ENCODE measurements at places on chromosomes 12 and 14.
A peak's percentile ranks its signal among the peaks of the same experiment; 100 is the strongest.

DNA sequence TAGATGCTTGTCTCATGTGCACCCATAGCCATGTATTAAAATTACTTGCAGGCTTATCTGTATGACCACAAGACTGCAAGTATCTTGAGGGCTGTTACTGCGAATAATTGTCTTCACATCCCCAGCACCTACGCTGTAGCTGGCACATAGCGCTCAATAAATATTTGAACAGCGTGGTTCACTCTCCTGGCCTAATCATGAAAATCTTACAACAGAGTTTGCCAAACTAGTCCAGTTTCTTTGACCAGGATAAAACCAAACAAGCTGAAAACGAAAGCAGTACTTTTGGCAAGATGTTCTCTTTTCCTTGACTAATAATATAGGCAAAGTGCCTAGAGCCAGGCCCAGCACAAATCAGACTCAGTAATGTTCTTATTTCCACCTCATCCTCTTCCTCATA lies 106.7 kb downstream of the RPS29 start:
- no peak for DNase-seq

GRCh38 chr12:7302266-7302986 lies 1.4 kb upstream of the ACSM4 start:
- DNase-seq, result no peak

- no peak for DNase-seq
Observed at GRCh38 chr12:50016501-50017475, 8.5 kb downstream of the RACGAP1 start.

- DNase-seq, result no peak
Observed at GRCh38 chr14:97250931-97251330, 453.7 kb downstream of the VRK1 start.

GRCh38 chr12:11542599-11542998 lies 106.9 kb upstream of the ETV6 start:
- no peak for DNase-seq

- DNase-seq, result no peak
Observed at GRCh38 chr12:2387103-2387834, 334.5 kb downstream of the CACNA1C start.

DNA sequence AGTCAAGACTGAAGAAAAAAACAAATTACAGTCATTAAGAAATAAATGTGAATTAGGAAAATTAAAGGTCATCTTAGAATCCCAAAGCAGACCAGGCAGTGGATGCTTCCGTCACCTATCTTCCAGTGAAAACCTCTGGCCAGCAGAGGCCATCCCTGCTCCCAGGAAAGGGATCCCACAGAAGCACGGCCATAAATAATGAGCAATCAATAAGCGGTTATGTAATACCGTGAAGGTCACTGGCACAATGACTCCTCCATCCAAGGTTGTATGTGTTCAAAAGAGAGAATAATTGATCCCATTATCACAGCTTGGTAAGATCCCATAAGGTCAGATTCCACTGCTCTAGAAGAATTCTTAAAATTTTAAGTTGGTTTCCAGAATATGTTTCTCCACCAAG lies 85.7 kb downstream of the PPP2R5E start:
- DNase-seq, result no peak

DNA sequence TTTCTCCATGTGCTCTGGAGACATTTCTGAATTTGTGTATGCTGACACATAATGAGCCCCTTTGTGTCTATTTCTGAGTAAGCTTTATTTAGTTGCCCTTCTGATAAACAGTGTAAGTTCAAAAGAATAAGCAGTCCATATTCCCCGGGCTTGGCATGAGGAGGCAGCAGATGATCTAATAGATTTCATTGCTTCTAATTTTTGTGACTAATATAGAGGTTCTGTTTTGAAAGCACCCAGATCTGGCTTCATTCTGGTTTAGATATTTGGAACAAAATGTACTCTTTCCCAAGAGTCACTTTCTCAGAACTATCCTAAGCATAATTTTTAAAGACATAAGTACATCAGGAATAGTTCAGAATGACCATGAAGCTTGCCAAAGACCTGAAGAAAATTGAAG lies 290.9 kb downstream of the BTG1 start:
- DNase-seq, result no peak

DNA sequence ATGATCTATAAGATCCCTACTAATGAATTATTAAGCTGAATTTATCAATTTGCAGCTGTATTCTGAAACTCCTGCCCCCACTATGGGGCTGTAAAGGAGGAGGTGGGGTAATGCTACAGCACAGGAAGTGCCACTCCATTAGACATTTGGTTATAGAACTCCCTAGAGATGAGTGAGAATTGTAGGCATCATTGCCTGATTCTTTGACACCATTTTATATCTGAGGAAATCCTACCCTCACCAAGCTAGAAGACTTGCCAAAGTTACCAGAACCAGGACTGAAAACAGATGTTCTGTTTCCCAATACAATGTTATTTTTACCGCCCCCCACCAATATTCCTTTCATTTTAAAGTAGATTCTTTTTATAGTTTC lies 182.4 kb downstream of the EGLN3 start:
- no peak for DNase-seq

GRCh38 chr12:83114966-83115365 lies 428.3 kb downstream of the TMTC2 start:
- no peak for DNase-seq

DNA sequence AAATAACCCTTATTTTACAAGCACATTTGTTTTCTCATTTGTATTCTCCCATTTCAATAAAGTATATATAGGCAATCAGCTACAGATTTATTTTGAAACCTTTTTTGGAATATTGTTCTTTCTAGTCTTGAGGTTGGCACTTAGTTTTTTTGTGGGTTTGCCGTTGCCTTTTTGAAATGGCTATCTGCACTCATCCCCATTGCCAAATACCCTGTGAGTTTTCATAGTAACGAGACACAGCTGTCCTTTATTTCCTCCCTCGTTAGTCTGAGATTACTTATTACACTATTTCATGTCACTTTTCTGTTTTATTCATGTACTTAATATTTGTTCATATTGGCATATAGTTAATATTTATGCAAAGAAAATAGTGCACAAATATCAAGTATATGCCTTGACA lies 1104.0 kb downstream of the SLC6A15 start:
- DNase-seq, result no peak

DNA sequence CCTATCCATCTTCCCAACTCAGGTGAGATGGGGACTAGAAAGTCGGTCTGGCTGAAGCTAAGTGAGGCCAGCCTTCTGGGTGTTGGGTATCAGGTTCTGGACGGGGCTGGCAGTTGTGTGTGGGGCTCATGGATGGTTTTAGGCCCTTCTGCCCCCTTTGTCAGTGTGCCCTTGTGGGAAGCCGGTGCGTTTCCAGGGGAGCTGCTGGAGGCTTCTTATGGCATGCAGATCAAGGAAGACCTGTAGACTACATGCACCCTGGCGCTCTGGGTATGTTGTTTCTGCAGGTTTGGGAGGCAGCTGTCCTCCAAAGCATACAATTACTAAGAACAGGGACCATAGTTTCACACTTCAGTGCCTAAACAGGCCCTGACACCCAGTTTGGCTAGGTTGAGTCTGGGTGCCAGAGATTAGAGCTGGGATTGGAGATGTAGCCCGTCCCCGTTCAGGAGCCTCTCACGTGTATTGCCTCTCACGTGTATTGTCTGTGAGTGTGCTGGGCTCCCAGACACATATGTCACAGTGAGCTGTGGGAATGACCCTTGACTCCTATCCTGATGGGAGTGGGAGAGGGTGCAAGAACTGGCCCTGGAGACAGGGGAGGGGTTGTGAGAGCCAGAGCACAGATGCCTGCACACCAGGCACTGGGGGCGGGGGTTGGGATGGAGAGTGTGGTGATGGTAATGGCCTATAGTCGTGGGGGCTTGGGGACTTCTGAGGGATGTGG lies 84.4 kb downstream of the SLC25A47 start:
- no peak for DNase-seq

DNA sequence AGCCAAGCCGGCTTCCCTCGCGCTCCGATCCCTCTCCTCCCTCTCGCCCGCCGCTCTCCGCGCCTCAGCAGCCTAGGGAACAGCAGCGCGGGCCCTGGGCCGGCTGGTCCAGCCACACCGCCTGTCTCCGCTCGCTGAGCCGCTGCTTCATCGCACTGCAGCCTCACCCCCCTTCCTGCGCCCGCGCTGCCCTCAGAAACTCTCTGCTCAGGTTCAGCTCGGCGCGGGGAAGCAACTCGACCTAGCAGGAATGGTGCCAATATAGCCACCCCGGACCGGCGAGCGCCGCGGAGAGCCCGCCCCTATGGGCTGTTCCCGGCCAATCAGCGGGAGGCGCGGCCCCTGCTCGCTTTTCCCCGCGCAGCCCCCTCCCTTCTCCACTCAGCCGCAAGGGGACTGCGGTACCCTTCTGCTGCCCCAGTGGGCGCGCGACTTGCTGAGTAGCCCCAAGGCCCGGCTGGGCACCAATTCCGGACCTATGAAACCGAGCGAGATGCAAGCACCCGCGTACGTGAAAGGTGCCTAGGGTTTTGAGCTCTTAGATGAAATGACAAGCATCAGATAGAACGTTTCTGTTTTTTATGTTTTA lies at the start of gene ADAMTS20:
Gene ADAMTS20, minus strand, starts transcription at position 233 of the 589 bp plus-strand sequence. CDS start 282 bp downstream, outside the sequence.
- no peak for DNase-seq

DNA sequence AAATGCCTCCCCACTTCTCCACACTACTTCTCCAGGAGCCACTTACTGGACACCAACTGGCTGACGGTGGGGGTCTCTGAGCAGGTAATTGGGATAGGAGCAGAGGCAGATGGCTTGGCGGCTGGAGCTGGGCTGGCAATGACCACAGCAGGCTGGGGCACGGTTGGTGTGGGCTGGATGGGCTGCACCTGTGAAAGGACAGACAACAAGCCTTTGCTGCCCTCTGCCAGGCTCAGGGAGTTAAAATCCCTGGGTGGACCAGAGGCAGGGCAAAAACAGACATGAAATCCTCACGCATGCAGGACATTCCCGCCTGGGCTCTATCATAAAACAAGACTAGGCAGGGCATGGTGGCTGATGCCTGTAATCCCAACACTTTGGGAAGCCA lies 19.3 kb upstream of the TFCP2 start:
- DNase-seq, result no peak

- DNase-seq, result no peak
Observed at GRCh38 chr14:91010153-91010533, 50.3 kb downstream of the RPS6KA5 start.

DNA sequence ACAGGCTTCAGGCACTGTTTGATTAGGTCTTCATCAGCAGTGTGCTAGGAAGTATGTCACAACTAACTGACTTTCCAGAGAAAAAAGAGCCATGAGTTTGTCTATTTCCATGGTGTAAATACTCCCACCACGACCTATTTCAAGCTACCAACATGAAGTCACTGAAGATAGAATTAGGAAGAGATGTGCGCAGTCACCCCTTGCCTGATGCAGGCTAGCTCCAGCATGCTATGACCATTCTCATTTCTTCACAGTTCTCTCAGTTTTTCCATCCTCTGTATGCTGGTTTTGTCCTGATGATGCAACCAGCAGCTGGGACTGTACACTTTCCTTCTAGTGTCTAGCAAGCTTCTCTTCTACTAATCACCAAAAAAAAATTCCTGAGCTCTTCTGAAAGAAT lies 191.6 kb upstream of the NUDT4 start:
- no peak for DNase-seq

GRCh38 chr12:47303207-47303606 lies 223.4 kb upstream of the AMIGO2 start:
- DNase-seq, result no peak

DNA sequence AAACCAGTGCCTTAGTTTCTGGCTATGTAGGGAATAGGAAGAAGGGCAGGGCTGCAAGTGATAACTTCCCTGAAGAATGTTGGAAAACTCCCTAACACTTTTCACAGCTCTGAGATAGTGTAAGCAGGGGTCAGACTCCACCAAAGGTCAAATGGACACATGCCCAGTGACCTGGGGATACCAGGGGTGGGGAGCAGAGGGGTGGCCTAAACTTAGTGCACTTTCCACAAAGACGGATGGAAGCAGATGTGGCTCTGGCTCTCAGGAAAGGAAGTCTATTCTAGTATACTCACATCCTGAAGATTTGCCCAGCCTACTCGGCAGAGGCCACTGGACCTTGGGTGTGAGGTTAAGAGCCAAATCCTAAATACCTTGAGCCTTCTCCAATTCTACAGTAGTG lies 285.8 kb downstream of the NUAK1 start:
- no peak for DNase-seq

DNA sequence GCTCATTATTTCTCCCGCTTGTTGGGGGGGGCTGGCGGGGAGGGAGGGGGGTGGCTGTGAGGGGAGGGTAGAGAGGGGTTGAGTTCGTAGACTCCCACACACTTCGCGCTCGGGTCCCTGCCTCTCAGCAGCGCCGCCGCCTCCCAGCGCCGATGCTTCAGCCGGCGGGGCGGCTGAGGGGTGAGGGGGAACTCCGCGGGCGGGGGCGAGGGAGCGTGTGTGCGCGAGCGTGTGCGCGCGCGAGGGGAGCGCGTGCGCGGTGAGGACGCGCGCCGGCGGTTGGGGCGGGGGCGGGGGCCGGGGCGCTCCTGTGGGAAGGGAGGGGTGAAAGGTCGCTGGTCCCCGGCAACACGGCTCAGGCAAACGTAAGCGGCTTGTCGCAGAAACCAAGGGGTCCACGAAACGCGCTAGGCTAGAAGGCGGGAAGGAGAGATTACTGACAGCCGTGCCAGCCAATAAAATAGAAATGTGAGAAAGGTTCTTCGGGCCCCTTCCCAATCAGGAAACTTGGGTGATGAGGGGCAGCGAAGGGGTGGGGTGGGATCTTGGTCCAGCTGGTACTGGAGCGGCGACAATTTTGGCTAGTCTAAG lies 343 bp upstream of the NOVA1 start:
- DNase-seq, result peak; percentile 66

- DNase-seq, result no peak
Observed at GRCh38 chr12:93130366-93131054, 201.4 kb upstream of the EEA1 start.

GRCh38 chr12:64039281-64039871 lies 182.7 kb downstream of the KICS2 start:
- peak; percentile 82 for DNase-seq

DNA sequence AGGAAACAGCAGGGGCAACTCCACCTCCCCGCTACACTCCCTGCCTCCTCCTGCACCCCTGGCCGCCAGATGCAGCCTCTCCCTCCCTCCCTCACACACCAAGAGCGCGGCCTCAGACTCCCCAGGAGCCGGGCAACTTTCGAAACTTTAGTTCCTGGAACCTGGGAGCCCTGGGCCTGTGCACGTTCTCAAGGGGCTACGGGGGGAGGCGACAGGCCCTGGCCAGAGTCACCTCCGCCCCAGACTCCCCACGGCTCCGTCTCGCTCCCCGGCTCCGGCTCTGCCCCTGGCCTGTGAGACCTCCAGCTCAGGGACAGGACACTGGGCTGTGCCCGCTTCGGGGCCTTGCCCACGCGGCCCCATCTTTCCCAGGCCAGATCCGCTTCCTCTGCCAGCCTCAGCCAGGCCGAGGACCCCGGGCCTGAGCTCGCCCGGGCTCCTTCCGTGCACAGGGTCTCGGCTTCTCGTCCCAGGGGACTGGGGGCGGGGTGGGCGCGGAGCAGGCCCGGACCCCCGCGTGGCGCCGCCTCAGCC lies 5.5 kb downstream of the AMN start:
- DNase-seq, result no peak

DNA sequence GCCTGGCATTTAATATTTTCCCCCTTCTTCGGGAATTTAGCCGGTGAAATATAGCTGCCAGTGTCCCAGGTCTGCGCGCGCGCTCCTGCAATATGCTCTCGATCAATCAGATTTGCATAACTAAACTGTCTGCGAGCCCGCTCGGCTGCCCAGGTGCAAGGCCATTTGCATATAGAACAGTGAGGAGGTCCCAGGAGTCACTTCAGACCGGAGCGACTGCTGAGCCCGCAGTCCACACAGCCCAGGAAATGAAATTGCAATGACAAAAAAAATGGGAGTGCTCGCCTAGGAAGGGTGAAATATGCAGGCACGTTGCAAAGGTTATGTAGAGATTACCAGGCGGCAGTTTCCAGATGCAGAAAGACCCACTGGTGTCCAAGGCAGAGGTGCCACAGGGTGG lies 228.5 kb downstream of the VRK1 start:
- no peak for DNase-seq

GRCh38 chr12:120331390-120331789 lies 3.8 kb upstream of the PLA2G1B start:
- DNase-seq, result no peak

Data from NCI-H2081 treated with DMSO at 0.1 percent for 48 hours (cell line).